ENCODE measurements at places on chromosomes 4 and X. TPM values are rescaled to one million over a fixed set of nuclear protein-coding genes. Genes with fewer than 3 reads are reported as not detected.

GRCh38 chr4:119394826-119395225 is 72.9 kb upstream of the FABP2 start:
- no peak for ATAC-seq

- ATAC-seq: no peak
Measured at GRCh38 chr4:150814873-150815272, 200.2 kb downstream of the LRBA start.

GRCh38 chr4:109826719-109827118 is 1.1 kb upstream of the RRH start:
- ATAC-seq: no peak

GRCh38 chr4:39526765-39527295 is 409 bp downstream of the UGDH start:
- ATAC-seq: peak; percentile 59

DRD5 gene
- not detected for total RNA-seq

TBX22 gene
- not detected for total RNA-seq

DNA sequence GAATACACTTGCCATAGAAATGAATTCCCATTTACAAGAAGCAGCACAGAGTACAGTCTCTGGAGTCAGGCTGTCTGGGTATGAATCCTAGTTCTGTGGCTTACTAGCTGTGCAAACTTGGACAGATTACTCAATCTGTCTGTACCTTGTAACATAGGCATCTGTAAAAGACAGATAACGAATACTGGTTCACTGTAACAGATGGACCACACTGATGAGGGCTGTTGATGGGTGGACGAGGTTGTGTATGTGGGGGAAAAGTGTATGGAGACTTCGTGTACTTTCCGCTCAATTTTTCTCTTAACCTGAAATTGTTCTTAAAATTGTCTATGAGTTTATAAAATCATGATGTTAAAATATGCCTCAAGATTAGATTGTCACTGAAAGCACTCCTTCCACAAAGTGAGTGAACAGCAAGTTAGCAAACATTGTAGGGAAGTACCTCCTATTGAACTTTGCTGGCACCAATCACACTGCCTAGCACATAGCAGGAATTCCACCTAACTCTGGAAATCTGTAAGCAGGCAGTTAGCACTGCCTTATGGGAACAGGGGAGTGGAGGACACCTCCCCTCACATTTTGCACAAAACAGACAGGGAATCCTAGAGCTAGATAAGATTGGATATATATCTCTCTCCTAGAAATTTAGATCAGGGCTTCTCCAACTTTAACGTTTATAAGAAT is 6.5 kb upstream of the EXOSC9 start:
- no peak for ATAC-seq

GRCh38 chr4:73070074-73070390 is 516 bp upstream of the COX18 start:
- peak; percentile 0 for ATAC-seq

CT45A10 gene
- total RNA-seq: not detected

S100G gene
- total RNA-seq: not detected

DNA sequence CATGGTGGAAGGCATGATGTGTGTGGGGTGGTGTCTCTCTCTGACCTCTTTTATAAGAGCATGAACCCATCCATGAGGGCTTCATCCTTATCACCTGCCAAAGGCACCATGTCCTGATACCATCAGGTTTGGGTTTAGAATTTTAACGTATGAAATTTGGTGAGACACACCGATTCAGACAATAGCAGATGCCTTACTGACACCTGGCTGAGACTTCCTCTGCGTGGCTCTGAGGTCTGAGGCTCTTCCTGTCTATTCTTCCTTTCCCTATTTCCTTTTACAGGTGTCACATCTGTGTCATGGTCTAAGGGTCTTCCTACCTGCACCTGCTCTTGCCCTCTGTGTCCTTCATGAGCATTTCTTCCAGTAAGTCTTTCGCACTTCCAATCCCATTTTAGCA is 320.7 kb upstream of the CLNK start:
- ATAC-seq: no peak

- no peak for ATAC-seq
Measured at GRCh38 chr4:109944591-109944990, 31.9 kb downstream of the EGF start.

ZMAT1 gene
- total RNA-seq: 3.5 TPM

PITX2 gene
- 30.7 TPM for total RNA-seq
